Activated T-helper 17 cell treated with anti-CD3 and anti-CD28 coated beads, Interleukin-2, amount 50 U/mL, for 72 hours (primary cell): ENCODE measurements at places on chromosomes 3 and 15.

DNA sequence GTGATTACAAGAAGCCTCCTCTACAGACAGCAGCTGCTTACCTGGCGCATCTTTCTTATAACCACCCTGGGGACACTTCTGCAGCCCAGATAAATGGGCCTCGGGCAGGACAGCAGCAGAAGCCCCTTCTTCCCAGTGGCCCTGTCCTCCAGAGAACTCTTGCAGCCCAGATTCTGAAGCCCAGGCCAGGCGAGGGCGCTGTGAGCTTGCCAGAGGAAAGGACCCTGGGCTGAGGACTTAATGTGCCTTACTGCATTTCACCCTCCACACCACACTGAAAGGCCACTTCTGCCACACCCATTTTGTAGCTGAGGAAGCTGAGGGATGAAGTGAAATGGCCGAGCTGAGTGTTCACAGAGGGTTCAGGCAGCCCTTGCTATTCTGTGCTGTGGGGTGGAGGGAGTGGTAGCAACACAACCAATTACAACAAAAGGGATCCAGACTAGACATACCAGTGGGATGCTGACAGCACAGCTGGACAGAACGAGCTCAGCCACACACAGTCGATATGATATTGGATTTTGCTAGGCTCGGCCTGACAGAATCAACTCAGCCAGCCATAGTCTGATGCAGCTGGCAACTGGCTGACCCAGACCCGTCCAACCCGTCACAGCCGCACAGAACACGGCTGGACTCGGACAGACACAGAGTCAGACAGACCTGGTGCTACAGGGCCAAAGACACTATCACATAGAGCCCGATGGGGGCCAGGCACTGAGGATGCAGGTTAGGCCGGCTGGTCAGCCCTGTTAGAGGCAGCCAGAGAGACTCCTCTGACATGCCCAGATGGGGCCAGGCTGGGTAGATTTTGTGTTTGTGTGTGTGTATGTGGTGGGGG, 7.3 kb downstream of the ACOX2 start:
- no peak for ATAC-seq

- ATAC-seq: no peak
Measured at GRCh38 chr3:177353140-177353539, 155.9 kb upstream of the TBL1XR1 start.

GRCh38 chr15:45648521-45649200, 13.8 kb downstream of the SQOR start:
- peak; percentile 14 for ATAC-seq

DNA sequence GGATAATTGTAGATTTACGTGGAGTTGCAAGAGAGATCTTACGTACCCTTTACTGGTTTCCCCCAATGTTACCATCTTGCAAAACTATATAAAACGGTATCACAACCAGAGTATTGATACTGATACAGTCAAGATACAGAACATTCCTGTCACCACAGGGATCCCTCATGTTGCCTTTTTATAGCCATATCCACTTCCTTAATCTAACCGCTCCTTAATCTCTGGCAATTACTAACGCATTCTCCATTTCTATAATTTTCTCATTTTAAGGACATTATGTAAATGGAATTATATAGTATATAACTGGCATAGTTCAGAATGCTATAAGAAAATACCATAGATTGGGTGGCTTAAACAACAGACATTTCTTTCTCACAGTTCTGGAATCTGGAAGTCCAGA, 61.1 kb downstream of the SEC22A start:
- no peak for ATAC-seq

DNA sequence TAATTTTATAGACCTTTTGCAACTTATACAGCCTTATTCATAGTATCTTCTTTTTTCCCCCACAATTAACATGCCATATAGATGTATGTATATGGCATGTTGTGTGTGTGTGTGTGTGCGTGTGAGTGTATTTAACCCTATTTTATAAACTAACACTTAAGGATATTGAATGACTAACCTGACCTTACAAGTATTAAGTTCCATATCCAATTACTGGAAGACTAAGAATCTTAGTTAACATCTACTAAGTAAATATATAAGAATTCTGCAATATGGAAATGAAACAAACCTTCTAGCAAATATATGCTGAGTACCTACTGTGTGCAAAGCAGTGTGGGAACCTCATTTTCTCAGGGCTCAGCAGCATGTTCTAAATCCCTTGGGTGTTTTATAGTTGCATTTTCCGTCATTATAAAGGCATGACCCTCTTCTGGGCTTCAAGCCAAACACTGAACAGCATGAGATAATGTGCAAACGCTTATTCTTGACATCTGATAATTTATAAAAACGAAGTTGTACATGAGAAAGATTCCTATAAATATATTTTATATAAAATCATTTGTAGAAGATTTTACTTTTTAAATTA, 105.5 kb downstream of the NLGN1 start:
- ATAC-seq: no peak

GRCh38 chr15:39925112-39925842, 5.2 kb upstream of the GPR176 start:
- peak; percentile 40 for ATAC-seq

- no peak for ATAC-seq
Measured at GRCh38 chr3:147493666-147494065, 84.5 kb downstream of the ZIC1 start.

DNA sequence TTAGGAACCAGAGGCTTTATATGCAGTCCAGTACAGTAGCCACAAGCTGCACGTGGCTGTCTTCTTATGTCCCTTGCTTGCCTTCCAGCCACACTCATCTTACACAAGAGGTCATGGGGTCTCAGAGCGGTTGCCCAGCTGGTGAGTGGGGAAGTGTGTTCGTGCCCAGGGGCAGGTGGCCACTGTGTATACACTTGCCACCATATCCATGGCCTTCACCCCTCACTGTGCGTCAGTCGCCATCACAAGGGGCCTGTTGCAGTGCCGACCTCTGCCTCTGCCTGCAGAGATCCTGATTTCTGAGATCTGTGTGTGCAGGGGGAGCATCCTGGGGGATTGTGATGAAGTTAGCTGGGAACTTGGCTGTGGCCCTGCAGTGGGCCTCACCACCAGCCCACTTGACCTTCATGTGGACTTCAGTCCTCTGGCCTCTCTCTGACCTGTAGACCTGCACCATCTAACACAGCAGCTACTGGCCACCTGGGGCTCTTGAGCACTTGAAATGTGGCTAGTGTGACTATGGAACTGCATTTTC, 43.1 kb upstream of the SACM1L start:
- ATAC-seq: no peak

DNA sequence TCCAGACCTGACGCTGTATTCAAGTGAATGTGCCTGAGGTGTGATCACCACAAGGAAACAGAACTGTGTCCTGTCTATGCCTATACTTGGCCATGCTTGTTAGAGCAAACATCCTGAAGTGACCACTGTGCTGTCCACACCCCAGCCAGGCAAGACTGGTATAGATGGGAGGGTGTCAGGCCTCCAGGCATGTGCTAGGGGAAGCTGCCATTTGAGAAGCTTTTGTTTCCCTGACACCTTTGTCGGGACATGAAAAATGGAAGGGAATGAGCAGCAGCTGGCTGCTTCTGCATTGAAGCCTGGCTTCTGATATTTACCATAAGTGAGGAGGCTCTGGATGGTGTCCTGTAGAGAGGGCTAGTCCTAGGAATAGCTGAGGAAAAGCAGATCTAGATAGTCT, 106.2 kb downstream of the CPNE4 start:
- ATAC-seq: no peak
